ENCODE measurements at places on chromosomes 11 and 22.

- no peak for DNase-seq
Measured at GRCh38 chr11:132154781-132155180, 784.4 kb downstream of the NTM start.

DNA sequence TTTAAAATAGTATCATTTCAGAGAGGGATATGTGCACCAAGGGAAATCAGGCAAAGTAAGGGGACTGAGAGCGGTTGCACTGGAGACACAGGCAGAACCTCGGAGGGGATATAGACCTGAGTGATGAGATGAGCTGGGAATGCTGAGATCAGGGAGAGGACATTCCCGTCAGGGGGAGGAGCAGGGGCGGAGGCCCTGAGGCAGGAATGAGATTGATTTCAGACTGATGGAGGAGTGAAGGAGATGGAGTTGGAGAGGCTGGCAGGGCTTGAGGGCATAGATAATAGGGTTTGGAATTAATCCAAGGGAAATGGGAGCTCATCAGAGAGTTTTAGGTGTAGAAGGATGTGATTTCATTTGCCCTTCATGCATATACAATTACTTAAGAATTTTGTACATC, 13.2 kb downstream of the CD6 start:
- DNase-seq = no peak

GRCh38 chr11:75946531-75947530, 131.8 kb downstream of the UVRAG start:
- DNase-seq = no peak

DNA sequence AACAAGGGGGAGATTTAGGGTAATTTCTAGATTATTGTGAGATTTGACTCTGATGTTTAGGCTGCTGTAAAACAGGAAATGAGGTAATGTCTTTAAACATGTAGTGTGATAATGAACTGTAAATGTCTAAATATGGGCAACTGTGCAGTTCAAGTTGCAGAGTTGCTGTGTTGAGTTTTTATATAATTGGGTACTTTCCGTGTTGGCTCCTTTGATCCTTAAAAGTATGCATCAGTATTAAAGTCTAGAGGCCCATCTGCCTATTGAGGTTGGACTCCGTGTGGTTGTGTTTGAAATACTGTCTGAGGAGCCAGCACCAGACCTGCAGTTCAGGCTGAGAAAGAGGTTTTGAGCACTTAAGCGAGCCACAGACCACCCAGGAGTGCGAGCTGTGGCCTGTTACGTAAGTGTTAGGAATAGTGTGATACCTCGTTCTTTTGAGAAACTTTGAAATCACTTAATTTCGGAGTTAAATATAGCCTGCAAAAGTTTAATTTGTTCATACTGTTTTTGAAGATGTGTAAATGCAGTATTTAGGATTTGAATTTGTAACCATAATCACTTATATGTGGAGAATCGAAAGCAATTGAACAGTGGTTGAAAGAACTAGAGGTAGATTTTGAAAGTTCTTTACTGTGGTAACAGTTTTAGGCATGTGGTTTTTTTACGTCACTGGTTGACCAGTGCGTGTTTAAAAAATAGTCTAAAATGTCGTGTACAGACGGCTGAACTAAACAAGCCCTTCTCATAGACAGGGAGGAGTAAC, 9.0 kb downstream of the FAM118A start:
- peak; percentile 85 for DNase-seq

GRCh38 chr11:76322942-76323341, 58.0 kb downstream of the THAP12 start:
- no peak for DNase-seq

DNA sequence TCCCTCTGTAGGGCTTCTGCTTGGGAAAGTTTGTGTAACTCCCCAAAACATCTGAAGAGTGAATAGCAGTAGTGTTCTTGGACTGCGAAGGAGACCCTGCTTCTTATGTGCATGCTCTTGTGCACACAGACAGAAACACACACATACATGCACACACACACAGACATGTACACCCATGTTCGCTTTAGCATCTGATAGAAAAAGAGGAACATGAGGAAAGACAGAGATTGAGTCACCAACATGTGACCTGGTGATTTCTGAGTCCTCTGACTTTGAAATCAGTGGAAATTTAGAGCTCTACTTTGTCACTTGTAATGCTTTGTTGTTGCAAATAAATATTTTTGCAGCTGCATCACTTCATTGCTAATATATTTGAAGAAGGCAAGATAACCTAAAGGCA, 23.8 kb downstream of the CD44 start:
- no peak for DNase-seq

GRCh38 chr11:87281496-87281895, 243.8 kb downstream of the TMEM135 start:
- no peak for DNase-seq

- no peak for DNase-seq
Measured at GRCh38 chr22:18968011-18968749, 32.1 kb upstream of the PRODH start.

DNA sequence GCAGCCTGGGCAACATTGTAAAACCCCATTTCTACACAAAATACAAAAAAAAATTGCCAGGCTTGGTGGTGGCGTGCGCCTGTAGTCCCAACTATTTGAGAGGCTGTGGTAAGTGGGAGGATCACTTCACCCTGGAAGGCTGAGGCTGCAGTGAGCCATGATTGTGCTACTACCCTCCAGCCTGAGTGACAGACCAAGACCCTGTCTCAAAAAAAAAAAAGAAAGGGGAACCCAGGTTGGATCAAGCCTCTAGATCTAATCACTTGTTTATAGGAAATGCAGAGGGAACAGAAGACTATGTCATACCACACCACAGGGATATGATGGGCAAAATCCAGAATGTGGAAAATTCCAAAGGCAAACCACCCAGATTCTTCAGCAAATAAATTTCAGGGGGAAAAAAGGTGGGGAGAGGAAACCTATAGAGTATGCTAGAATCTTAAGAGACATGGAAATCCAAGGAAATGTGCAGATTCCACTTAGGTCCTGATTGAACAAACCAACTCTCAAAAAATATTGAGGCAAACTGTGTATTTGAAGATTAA, 16.5 kb upstream of the MALAT1 start:
- DNase-seq = no peak
